Uterus (tissue), 4 donors: ENCODE measurements at places on chromosomes 2 and 18.
A peak's percentile ranks its signal among the peaks of the same experiment; 100 is the strongest.

GRCh38 chr2:8600456-8600855, 81.4 kb upstream of the ID2 start:
- no peak for DNase-seq
- no peaks in the 10 kb centered on the region for H3K4me1 ChIP-seq
- H3K4me3 ChIP-seq = no peak overlapping the region
- no peak overlapping the region for H3K27ac ChIP-seq

GRCh38 chr18:42773870-42774269, 341.6 kb downstream of the RIT2 start:
- no peaks in the 10 kb centered on the region for H3K27me3 ChIP-seq
- no peak overlapping the region for H3K4me3 ChIP-seq
- no peaks in the 10 kb centered on the region for H3K36me3 ChIP-seq
- H3K27ac ChIP-seq = no peak overlapping the region

GRCh38 chr2:164039270-164039669, 303.5 kb upstream of the FIGN start:
- H3K27me3 ChIP-seq = no peaks in the 10 kb centered on the region
- no peak overlapping the region for H3K4me3 ChIP-seq
- no peaks in the 10 kb centered on the region for H3K4me1 ChIP-seq
- H3K36me3 ChIP-seq = no peaks in the 10 kb centered on the region
- no peak for DNase-seq
- H3K27ac ChIP-seq = no peak overlapping the region

DNA sequence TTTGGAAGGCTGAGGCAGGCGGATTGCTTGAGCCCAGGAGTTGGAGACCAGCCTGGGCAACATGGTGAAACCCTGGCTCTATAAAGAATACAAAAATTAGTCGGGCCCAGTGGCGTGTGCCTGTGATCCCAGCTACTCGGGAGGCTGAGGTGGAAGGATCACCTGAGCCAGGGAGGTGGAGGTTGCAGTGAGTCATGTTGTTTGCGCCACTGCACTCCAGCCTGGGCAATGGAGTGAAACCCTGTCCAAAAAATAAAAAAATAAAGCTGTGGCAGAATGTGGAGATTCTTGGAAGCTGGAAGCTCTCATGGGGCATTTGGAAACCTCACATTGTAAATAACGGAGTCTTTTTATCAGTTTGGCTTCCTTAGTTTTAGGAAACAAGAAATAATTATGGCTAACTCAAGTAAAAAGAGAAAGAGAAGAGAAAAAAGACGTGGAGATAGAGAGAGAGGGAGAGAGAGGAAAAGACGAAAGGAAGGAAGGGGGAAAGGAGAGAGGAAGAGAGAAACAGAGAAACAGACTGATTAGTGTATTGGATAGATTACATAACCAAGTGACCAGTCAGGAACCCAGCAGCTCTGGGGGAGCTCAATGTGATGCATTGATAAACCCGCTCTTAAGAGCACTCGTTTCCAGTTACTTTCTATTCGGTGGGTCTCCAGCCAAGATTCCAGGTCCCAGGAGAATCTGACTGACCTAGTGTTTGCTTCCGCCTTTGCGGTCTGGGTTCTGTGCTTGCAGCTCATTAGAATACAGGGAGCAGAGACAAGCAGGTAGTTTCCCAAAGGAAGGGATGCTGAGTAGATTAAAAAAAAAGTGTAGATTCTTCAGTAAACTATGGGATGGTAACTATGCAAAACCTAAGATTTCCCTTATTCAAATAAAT, 1.1 kb upstream of the SPAST start:
- peak; percentile 41 for DNase-seq
- peak overlapping the region; percentile 89 for H3K27ac ChIP-seq
- H3K36me3 ChIP-seq = no peaks in the 10 kb centered on the region
- H3K4me3 ChIP-seq = peak overlapping the region; percentile 80
- H3K27me3 ChIP-seq = no peaks in the 10 kb centered on the region

DNA sequence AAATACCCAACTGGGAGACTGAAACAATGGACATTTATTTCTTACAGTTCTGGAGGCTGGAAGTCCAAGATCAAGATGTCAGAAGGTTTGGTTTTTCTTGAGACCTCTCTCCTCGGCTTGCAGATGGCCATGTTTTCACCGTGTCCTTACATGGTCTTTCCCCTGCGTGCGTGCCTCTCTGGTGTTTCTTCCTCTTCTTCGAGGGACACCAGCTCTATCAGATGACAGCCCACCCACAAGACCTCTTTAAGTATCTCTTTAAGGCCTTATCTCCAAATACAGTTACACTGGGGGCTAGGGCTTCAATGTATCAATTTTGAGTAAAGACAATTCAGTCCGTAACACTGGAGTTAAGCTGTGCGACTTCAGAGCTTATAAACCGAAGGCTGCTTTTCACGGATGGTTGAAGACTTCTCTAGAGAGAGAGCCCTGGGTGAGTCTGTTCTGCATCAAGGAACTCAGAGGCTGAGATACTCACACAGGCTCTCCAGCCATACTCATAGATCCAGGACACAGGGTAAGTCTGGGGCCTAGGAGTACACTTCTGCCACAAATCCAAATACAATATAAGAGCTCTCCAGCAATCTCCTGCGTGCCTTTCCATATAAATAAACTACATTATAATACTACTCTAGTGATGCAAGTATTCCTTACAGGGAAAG, 339.9 kb upstream of the PKDCC start:
- no peak overlapping the region for H3K4me3 ChIP-seq
- no peaks in the 10 kb centered on the region for H3K4me1 ChIP-seq
- H3K27ac ChIP-seq = no peak overlapping the region
- no peak for DNase-seq
- no peaks in the 10 kb centered on the region for H3K27me3 ChIP-seq

DNA sequence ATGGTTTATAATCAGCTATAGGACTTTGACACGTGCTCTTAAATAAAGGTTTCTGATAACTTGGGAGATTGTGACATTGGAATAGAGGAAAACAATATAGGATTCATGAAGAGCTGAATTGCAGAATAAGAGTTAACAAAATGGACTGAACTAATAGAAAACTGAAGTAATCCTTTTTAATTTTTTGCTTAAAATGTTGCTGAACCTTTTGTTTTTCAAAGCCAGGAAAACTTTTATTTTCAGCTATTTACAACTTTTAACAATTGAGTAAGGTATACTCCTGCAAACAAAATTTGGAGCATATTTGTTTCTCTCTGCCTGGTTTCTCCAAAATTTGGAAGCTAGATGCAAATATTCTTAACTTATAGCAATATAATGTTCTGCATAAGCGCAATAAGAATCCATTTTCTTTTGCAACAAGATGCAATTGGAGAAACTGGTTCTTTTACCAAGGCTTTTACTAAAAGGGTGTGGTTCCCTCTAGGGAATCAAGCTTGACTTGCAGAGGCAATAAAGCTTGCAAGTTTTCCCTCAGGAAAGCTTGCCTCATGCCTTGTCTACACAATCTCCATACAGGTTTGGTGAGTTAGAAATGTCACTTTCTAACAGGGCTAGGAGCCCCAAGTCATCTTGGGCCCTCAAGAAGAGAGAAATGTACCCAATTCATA, 10.3 kb upstream of the PDK1 start:
- DNase-seq = no peak
- H3K27me3 ChIP-seq = no peaks in the 10 kb centered on the region
- no peaks in the 10 kb centered on the region for H3K36me3 ChIP-seq
- H3K4me3 ChIP-seq = no peak overlapping the region
- H3K27ac ChIP-seq = no peak overlapping the region
- H3K4me1 ChIP-seq = no peaks in the 10 kb centered on the region
